ENCODE measurements at places on chromosomes 7 and 10. TPM values are rescaled to one million over a fixed set of nuclear protein-coding genes. Genes with fewer than 3 reads are reported as not detected.

DNA sequence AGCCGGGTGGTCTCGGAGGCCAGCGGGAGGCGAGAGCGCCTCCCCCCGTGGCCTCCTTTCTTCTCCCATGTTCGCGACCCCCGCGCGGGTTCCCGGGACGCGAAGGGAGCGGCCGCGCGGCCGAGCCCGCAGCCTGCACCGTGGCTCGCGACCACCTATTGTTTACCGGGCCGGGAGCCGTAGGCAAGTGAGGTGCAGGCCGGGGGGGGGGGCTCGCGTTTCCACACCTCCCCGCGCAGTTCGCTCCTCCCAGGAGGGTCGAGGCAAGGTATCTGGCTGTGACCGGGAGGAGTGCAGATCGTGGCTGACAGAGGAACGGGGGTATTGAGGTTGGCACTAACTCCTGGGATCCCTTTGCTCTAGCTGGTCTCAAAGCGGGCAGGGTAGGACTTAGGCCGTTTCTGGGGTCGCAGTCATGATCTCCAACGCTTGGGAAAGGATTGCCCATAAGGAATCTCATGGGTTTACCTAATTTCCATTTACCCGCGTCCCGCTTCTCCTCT lies 734 bp downstream of the PTPN12 start:
- DNase-seq, result no peak

GRCh38 chr10:78194539-78195402 lies 161.1 kb downstream of the RPS24 start:
- DNase-seq, result peak; percentile 55

GRCh38 chr7:25839084-25839769 lies 312.8 kb upstream of the NFE2L3 start:
- no peak for DNase-seq

Gene OR13A1
- total RNA-seq, result not detected

All from posterior vena cava (tissue), 2 donors.